ENCODE measurements at places on chromosomes 4 and X.

DNA sequence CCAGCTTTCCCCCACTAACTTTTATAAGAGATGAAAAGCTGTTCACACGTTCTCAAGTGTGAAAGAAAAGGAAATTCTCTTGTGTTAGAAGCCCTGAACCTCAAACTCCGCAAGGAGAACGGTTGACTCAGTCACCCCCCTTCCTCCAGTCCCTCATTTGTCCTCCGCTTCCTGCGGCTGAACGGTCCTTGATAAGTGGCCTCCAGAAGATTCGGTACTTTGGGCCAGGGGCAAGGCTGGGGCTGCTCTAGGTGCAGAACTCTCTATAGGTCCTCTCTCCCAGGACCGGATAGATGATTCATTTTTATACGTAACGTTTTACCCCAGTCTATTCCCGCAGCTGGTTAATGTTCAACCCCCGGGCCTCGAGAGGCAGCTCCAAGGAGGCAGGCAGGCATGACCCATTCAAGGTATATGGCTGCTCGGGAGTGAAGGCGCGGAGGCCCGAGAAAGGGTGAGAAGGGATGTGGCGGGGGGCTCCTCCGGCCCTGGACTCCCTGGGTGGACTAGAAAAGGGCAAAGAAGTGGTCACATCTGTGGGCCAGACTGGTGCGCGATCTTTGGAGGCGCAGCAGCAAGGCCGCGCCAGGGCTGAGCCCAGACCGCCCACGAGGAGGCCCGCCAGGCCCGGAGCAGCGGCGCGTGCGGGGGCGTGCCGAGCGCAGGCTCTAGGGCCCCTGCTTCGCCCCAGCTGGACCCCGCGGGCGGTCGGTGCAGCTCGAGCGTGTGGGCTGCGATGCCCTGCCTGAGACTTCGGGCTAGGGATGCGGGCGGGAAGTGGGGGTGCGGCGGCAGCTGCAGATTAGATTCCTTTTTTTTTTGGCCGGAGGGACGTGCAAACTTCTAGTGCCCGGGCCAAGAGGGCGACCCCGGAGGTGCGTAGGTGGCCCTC lies 11.7 kb downstream of the PITX2 start:
- no peak for DNase-seq

DNA sequence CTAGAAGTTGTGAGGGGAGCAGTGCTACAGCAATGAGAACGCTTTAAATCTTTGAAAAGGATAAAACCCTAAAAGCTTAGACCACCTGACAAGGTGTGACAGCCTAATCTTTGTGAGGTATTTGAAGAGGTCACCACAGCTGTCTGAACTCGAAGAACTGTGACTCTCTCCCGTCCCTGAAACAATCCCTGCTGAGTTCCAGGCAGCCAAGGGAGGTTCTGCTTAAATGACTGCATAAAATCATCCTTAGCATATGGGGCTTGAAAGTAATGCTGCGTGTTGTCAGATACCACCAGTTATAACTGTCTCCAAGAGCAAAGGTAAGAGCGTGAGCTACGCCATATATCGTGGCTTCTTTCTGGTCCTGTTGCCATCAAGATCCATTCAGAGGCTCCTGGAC lies 696.3 kb downstream of the PCDH7 start:
- no peak for DNase-seq

- no peak for DNase-seq
These were observed 40.2 kb upstream of the HPRT1 start for GRCh38 chrX:134419784-134420183.

GRCh38 chr4:2142630-2143427 lies 83.7 kb downstream of the NAT8L start:
- no peak for DNase-seq

- DNase-seq, result no peak
These were observed 28.3 kb downstream of the FAT1 start for GRCh38 chr4:186695392-186695791.

DNA sequence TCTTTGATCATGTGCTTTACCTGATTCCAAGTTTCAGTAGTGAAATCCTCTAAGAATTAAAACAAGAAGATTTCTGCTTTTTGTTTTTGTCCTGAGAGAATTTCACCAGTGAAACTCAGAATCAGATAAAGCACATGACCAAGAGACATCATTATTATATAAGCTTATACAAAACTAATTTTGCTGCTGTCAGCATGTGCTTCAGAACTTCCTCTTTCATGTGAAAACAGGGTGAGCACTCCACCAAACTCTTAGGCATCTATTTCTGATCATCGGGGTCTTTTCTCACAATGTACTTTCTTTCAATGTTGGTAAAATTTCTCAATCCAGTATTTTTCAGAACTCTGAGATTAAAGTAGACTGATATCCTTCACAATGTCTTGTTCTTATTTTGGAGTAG lies 152.1 kb downstream of the SLC39A8 start:
- DNase-seq, result no peak

DNA sequence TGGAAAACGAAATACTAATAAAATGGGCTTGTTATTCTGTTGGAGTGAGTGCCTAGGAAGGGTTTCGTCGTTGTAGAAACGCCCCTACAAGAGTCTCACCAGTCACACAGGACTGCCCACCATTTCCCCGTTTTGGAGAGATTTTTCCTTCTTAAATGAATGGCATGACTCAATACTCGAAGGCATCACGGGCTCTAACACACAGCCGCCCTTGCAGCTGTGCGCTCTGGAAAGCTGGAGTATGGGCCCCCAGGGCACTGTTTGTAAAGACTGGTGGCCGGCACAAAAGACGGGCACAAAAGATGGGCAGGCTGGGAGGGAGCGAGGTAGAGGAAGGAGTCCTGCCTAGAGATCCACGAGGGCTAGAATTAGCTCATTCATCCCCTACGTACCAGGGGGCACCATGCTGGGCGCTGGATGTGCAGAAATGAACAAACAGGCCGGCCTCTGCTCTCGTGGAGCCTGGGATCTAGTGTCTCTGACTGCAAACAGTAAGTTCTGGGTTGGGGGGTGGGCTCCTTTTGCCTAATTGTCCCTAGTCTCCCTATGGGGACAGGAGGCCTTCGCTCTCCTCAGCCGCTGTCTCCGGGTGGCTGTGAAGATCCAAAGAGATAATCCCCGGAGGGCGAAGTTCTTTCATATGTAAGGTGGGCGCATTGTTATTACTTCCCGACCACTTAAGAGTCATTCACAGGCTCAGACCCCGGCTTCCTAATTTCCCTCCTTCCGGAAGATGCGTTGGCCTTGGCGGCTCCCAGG lies 1.0 kb upstream of the SFRP2 start:
- DNase-seq, result no peak

All from activated CD8-positive, alpha-beta memory T cell treated with anti-CD3 and anti-CD28 coated beads, Interleukin-2, amount 10 ng/mL, durations not matched to agents 7 days and 5 days (primary cell).